ENCODE measurements at places on chromosomes 16 and 17.

GRCh38 chr17:7834542-7834956, 532 bp downstream of the KDM6B start:
- no peak for DNase-seq

- DNase-seq: no peak
Measured at GRCh38 chr17:9170853-9171252, 149.5 kb downstream of the NTN1 start.

- no peak for DNase-seq
Measured at GRCh38 chr17:4956493-4957061, 5.7 kb downstream of the ENO3 start.

GRCh38 chr17:1107777-1108477, 71.9 kb downstream of the ABR start:
- no peak for DNase-seq

DNA sequence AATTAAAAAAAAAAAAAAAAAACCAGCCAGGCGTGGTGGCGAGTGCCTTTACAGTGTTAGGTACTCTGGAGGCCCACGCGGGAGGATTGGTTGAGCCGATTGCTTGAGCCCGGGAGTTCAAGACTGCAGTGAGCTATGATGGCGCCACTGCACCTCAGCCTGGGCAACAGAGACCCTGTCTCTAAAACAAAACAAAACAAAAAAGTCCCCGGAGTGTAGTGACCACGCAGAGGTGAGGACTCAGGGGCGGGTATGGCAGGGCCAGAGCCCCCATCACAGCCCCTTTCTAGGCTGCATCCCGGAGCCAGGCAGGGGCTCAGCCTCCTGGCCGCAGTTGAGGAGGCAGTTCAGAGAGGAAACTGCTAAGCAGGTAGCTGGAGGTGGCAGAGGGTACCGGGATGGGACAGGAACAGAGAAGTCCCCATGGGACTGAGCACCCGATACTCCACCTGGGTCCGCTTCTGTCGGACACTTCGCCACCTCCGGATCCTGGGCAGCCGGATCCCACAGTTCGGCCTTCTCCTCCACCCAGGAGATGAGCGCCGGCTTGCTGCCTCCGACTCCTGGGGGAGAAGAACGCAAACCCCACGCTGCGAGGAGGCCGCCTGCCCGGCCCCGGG, 800 bp downstream of the ZNF747 start:
- DNase-seq: no peak
